Central memory CD4-positive, alpha-beta T cell (primary cell): ENCODE measurements at places on chromosomes 6 and 20.

DNA sequence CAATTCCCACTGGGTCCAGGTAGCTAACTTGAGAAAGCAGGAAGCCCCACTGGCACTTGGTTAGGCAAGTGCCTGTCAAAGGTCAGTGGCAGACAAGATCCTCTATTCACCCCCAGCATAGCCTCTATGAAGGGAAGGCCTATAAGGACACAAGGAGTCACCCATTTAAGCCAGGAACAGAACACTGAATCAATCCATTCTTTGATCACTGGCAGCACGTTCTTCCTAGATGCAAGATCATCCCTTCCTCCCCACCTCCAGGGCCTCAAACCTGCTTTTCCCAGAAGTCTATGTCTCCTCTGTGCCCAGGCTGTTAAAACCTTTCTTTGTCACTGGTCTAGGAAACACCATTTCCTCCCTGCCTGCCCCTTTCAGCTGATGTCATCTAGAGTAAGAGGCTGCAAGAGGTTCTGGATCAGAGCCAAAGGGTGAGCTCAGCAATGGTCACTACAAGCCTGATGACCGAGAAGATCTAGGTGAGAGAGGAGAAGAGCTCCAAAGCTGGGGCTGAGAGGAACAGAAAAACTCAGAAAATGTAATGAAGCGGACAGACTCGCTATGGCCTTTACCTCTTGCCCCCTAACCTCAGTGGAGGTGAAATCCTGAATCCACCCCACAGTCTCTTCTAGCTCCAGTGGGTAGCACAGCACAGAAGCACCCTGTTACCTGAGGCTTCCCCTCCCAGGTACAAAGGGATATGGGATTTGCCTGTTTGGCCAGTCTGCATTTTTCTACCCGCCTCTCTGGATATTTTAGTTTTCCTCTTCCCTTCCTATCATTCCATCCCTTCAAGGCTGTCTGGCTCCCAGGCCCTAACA lies 1.8 kb downstream of the GTPBP2 start:
- DNase-seq, result no peak

DNA sequence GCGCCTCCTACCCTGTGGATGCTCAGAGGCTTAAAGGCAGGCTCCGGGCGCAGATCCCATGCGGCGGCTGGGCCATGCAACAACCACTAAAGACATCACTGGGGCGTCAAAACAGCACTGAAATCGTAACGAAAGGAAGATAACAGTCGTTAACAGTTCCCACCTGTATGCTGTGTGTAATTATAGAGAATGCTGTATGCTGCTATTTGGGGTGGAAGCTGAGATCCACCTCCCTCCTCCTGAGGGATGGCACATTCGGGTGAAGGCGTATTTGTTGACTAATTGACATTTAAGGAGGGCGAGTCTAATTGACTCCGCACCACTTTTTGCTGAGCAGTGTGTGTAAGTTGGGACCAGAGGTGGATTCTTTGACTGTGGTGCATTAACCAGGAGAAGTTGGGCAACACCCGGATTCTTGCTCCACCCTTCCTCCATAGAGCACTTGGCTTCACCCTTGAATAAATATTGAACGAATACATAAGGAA lies 687 bp downstream of the SLC35A1 start:
- peak; percentile 57 for DNase-seq

GRCh38 chr20:20814685-20815084 lies 102.2 kb upstream of the RALGAPA2 start:
- DNase-seq, result no peak

GRCh38 chr6:56279331-56280080 lies 32.1 kb upstream of the COL21A1 start:
- no peak for DNase-seq

GRCh38 chr6:38974389-38975151 lies 74.0 kb upstream of the GLP1R start:
- no peak for DNase-seq

- no peak for DNase-seq
These were observed 3.1 kb downstream of the GABRR2 start for GRCh38 chr6:89311853-89312531.

GRCh38 chr6:151257985-151258445 lies 18.2 kb downstream of the AKAP12 start:
- DNase-seq, result no peak

DNA sequence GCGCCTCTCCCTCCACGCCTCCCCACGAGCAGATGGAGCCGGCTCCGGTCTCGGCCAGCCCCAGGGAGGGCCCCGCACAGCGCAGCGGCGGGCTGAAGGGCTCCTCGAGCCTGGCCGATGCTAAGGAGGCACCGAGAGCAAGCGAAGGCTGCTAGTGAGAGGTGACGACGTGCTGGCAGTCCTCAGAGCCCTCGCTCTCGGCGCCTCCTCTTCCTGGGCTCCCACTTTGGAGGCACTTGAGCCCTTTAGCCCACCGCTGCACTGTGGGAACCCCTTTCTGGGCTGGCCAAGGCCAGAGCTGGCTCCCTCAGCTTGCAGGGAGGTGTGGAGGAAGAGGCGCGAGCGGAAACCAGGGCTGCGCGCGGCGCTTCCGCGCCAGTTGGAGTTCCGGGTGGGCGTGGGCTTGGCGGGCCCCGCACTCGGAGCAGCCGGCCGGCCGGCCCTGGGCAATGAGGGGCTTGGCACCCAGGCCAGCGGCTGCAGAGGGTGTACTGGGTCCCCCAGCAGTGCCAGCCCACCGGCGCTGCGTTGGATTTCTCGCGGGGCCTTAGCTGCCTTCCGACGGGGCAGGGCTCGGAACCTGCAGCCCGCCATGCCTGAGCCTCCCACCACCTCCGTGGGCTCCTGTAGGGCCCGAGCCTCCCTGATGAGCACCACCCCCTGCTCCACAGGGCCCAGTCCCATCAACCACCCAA lies 2.5 kb upstream of the TMEM14C start:
- DNase-seq, result peak; percentile 65

DNA sequence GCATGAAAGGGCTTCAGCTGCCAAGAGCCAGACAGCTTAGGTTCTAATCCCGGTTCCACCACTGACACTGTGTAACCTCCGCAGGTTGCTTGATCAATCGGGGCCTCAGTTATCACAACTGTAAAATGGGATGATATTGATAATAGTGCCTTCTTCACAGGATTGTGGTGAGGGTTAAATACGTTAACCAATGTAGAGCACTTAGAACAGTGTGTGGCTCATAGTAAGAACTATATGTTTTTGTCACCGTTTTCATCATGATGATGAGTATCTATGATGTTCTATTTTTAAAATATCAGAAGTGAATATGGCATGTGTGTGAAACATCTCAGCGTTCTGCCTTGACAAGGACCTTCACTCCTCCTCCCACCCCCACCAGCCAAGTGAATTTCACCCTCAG lies 10.3 kb upstream of the MAPK13 start:
- DNase-seq, result no peak

GRCh38 chr6:47701363-47701762 lies 3.0 kb downstream of the ADGRF4 start:
- DNase-seq, result no peak

DNA sequence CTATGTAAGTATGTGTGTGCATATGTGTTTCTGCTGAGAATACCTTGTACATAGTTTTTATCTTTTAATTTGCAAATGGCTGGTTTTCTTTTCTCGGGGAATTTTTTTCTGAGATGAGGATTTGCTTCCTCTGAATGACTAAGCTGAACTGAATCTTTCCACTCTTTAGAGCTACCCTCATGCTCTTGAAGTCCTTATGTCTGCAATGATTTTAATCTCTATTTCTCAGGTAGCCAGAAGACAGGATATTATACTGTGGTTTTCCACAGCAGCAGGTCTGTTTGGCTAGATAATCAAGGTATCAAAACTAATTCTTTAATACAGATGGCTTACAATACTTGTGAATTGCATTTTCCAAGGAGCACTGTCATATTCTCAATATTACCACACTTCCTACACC lies 114.7 kb downstream of the PLCB1 start:
- no peak for DNase-seq

DNA sequence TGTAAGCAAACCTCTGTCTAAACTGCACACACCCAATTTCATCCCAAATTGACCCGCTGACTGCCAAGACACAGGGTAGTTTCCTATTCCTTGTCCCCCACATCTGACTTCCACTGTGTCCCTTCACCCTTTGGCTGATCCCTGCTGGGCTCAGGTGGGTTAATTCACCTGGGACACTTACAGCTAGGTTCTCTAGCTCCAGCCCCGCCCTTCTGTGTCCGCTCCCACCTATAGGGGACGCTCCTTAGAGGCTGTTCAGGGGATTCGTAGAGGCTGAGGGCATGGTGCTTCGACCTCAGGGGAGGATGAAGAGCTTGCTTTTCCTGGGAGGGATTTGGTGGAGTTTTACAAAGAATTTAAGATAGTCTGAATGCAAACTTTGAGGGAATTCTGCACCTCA lies 4.0 kb upstream of the CD93 start:
- no peak for DNase-seq

GRCh38 chr20:60097285-60097684 lies 139.1 kb downstream of the CDH26 start:
- DNase-seq, result no peak

GRCh38 chr6:149112976-149113375 lies 204.5 kb upstream of the TAB2 start:
- no peak for DNase-seq

DNA sequence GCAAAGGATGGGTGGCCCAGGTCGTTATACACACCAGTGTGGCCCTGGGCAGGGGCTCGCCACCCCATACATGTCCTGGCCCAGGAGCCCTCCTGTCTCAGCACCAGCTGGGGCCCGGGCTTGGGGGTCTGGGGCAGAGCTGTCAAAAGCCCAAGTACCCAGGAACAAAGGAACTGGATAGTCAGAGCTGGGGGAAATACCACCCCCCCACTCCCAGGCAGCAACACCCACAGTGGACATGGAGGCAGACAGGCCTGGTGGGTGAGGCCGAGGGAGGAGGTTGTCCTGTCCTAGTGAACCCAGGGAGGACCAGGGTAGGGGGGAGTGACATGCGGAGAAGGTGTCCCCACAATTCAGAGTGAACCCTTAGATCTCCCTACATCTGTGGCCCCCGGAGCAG lies 406.5 kb downstream of the CDH4 start:
- DNase-seq, result no peak

- no peak for DNase-seq
These were observed 59.0 kb downstream of the RIN2 start for GRCh38 chr20:19817017-19817416.

GRCh38 chr6:11207199-11207968 lies 25.1 kb downstream of the NEDD9 start:
- DNase-seq, result no peak

GRCh38 chr6:107314531-107314939 lies 144.8 kb downstream of the PDSS2 start:
- DNase-seq, result no peak

DNA sequence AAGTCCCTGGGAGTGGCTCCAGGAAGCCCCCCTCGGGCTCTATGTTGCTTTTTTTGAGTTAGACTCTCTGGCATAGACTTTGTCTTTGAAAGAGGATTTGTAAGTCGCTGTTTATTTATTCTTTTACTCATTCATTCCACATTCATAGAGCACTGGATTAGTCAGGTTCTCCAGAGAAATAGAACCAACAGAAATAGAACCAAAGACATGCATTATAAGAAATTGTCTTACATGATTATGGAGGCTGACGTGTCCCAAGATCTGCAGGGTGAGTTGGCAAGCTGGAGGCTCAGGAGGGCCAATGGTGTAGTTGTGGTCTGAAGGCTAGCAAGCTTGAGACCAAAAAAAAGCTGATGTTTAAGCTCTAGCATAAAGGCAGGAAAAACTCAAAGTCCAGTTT lies 98.3 kb upstream of the CHD6 start:
- DNase-seq, result no peak

DNA sequence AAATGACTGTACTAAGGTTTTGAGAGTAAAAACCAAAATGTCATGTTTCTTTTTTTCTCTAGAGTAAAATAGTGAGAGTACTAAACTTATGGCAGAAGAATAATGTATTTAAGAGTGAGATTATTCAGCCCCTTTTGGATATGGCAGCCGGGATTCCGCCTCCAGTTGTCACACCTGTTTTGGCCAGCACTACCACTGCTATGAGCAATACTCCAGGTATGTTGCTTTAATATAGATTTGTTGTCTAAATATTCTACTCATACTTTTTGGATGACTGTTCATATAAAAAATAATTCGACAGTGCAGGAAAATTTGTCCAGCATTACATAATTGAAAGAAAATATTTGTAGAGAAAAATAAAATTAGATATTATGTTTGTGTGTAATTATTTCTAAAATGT lies 59.5 kb downstream of the SCAF8 start:
- DNase-seq, result no peak

GRCh38 chr20:38589967-38590675 lies 9.1 kb downstream of the ADIG start:
- no peak for DNase-seq

GRCh38 chr6:38687549-38687948 lies 15.4 kb downstream of the GLO1 start:
- DNase-seq, result no peak

DNA sequence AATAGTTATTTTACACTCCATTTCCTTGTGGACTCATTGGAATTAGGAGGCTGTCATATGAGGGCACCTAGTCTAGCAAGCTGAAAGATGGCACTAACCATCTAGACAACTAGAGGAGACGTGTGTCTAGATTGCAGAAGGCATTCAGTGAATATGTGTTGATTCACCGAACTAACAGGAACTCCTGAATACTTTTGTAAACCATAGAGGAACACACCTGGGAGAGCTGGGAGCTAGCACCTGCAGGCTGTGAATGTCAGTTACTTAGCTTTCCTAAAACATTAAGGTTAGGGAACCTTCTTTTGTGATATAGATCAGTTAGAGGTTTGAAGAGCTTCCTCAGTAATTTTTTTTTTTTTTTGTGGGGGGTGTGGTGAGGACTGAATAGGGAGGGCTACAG lies 7.7 kb downstream of the OPN5 start:
- no peak for DNase-seq

DNA sequence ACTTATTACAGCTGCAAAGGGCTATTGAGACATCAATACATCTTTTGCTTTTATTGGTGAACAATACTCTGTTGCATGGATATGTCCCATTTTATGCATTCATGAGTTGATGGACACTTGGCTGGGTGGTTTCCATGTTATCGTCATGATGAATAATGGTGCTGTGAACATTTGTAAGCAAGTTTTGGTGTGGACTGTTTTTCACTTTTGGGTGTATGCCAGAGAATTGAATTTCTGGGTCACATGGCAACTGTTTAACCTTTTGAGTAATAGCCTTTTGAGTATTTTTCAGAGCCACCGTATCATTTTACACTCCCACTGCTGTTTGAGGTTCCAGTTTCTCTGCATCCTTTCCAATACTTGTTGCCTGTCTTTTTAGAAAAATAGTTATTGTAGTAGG lies 107.0 kb downstream of the JARID2 start:
- DNase-seq, result no peak

GRCh38 chr6:128230267-128230989 lies 290.0 kb downstream of the PTPRK start:
- no peak for DNase-seq
